Progenitor cell of endocrine pancreas (in vitro differentiated cells): ENCODE measurements at places on chromosomes 6 and 20. TPM values are rescaled to one million over a fixed set of nuclear protein-coding genes. Genes with fewer than 3 reads are reported as not detected.

DNA sequence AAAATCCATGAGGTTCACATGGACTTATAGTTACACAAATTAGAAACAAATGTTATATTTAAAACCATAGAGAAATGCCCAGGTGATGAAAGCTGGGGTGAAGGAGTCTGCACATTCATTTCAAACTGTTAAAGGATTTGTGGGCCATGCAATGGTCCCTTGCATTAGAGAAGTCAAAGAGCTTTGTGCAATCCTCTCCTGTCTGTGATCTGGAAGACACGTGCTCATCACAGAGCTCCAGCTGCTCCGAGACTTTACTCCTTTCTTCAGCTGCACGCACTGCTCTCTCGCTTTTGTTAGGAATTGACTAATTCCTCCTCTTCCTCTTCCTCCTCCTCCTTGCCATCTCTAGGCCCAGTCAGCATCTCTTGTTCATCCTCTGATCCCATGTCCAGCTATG is 4.1 kb upstream of the AIF1 start:
- no peak overlapping the region for H3K27ac ChIP-seq
- DNase-seq, result no peak
- no peaks in the 10 kb centered on the region for H3K27me3 ChIP-seq
- H3K36me3 ChIP-seq, result no peaks in the 10 kb centered on the region
- no peak overlapping the region for H3K4me3 ChIP-seq

- H3K36me3 ChIP-seq, result no peaks in the 10 kb centered on the region
- no peaks in the 10 kb centered on the region for H3K27me3 ChIP-seq
- H3K4me3 ChIP-seq, result no peak overlapping the region
- H3K27ac ChIP-seq, result no peak overlapping the region
Measured at GRCh38 chr6:42402184-42402583, 49.5 kb downstream of the TRERF1 start.

OR2B2 gene
- total RNA-seq, result not detected in 2 replicates

GRCh38 chr6:151137542-151137941 is 102.2 kb upstream of the AKAP12 start:
- H3K27ac ChIP-seq, result no peak overlapping the region
- H3K4me3 ChIP-seq, result no peak overlapping the region
- DNase-seq, result no peak
- H3K27me3 ChIP-seq, result peaks cover 8% of the 10 kb centered on the region
- H3K36me3 ChIP-seq, result no peaks in the 10 kb centered on the region

GRCh38 chr20:8807480-8808201 is 261.2 kb upstream of the PLCB4 start:
- H3K27ac ChIP-seq, result no peak overlapping the region
- no peak for DNase-seq
- no peaks in the 10 kb centered on the region for H3K36me3 ChIP-seq
- peaks cover 3% of the 10 kb centered on the region for H3K4me1 ChIP-seq
